ENCODE measurements at places on chromosomes 4 and X. TPM values are rescaled to one million over a fixed set of nuclear protein-coding genes. Genes with fewer than 3 reads are reported as not detected.

DNA sequence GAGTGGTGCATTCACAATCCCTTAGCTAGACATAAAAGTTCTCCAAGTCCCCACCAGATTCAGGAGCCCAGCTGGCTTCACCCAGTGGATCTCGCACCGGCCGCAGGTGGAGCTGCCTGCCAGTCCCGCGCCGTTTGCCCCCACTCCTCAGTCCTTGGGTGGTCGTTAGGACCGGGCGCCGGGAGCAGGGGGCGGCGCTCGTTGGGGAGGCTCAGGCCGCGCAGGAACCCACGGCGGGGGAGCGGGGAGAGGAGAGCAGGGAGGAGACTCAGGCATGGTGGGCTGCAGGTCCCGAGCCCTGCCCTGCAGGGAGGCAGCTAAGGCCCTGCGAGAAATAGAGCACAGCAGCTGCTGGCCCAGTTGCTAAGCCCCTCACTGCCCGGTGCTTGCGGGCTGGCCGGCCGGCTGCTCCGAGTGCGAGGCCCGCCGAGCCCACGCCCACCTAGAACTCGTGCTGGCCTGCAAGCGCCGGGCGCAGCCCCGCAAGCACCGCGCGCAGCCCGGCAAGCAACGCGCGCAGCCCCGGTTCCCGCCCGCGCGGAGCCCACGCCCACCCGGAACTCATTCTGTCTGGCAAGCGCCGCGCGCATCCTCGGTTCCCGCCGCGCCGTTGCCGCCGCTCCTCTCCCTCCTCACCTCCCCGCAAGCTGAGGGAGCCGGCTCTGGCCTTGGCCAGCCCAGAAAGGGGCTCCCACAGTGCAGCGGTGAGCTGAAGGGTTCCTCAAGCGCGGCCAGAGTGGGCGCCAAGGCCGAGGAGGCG is 153.5 kb downstream of the SLC7A11 start:
- DNase-seq = no peak

The SOX3 gene
- total RNA-seq = not detected

The CRMP1 gene
- total RNA-seq = 0.37 TPM

The RP2 gene
- total RNA-seq = 3.9 TPM

GRCh38 chr4:137966504-137966903 is 275.6 kb downstream of the SLC7A11 start:
- DNase-seq = no peak

- no peak for DNase-seq
These were observed 33.8 kb downstream of the PNMA5 start for GRCh38 chrX:152960115-152960514.

GRCh38 chr4:121738780-121739535 is 26.0 kb downstream of the SMIM43 start:
- no peak for DNase-seq

The ANOS1 gene
- total RNA-seq = 6.0 TPM

GRCh38 chr4:20761382-20761781 is 61.1 kb downstream of the PACRGL start:
- DNase-seq = no peak

DNA sequence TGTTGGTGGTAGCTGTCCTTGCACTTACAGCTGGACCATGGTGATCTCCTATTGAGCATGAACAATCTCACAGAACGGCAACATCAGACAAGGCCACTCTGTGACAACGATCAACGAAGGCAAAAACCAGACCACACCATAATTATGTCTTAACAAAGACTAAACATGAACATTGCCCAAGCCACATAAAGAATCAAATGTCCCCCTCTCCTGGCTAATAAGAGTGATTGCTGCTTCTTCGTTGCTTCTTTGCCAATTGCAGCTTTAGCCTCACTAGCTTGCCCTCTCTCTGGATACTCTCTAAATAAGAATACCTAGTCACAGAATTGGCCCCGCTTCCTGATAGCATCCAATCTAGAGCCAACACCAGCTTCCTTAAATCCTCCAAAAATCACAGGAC is 41.5 kb upstream of the PGRMC1 start:
- DNase-seq = no peak

- DNase-seq = no peak
These were observed 793 bp downstream of the ARSJ start for GRCh38 chr4:113978561-113979147.

GRCh38 chr4:138308356-138308755 is 66.2 kb upstream of the SLC7A11 start:
- no peak for DNase-seq

GRCh38 chrX:10989386-10989785 is 121.7 kb upstream of the HCCS start:
- no peak for DNase-seq

DNA sequence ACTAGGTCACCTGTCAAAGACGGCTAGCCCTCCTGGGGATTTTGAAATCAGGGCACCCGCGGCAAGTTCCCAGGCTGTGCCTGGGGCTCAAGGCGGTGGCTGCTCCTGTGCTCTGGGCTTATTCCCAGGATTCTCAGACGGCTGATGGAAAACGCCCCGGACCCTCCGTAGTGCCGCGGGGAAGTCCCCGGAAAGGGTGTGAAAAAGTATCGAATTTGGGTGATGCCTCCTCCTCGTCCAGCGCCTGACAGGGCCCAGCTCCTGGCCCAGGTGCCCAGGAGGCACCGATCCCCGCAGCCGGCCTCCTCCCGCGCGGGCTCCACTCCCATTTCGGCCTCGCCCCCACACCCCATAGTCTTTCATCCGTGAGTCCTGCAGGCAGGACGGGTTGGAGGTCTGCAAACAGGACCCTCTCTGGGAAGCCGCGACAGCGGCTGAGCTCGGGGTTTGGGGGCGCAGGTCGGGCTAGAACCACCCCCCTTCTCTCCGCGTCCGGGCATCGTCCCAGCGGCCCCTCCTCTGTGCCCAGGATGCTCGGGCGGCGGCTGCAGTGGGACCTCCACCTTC is 1.1 kb upstream of the NSG1 start:
- DNase-seq = no peak

- no peak for DNase-seq
These were observed 603.8 kb downstream of the IQCM start for GRCh38 chr4:149211876-149212275.

DNA sequence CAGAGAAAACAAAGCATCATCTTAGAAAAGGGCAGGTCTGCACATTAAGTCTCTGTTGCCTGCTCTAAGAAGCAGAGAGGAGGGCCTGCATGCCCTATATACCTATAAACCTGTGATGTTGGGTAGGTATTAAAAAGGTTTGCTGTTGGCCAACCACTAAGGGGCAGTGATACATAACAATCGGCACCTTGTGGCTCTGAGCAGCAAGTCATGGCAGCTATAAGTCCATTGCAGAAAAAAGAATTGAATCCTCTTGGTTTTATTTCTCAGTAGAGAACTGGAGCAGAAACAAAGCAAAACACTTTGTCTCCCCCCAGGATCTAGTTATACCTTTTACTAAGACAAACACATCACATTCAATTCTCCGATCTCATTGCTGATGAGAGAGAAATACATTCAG is 1364.4 kb downstream of the STIM2 start:
- DNase-seq = no peak

DNA sequence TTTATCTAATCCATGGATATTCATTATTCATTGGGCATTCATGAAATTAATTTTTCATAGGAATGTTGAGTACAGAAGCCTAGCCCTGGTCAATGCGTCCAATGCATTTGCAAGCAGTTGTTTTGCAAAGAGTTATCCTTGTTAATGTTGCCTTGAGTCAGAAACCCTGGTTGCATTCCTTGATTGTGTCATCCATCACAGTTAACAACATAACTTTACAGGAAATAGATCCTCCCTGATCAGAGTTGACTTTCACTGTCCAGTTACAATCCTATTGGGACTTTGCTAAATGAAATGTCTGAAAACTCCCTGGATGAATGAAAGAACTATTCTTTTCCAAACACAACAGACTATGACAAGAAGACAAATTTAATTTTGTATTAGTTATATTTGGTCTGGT is 924.3 kb upstream of the SLIT2 start:
- DNase-seq = no peak

GRCh38 chr4:176791591-176792325 is 964 bp downstream of the VEGFC start:
- no peak for DNase-seq

GRCh38 chr4:128347175-128347868 is 59.7 kb upstream of the PGRMC2 start:
- DNase-seq = no peak

- DNase-seq = no peak
These were observed 47.3 kb upstream of the C1GALT1C1 start for GRCh38 chrX:120677004-120677652.

DNA sequence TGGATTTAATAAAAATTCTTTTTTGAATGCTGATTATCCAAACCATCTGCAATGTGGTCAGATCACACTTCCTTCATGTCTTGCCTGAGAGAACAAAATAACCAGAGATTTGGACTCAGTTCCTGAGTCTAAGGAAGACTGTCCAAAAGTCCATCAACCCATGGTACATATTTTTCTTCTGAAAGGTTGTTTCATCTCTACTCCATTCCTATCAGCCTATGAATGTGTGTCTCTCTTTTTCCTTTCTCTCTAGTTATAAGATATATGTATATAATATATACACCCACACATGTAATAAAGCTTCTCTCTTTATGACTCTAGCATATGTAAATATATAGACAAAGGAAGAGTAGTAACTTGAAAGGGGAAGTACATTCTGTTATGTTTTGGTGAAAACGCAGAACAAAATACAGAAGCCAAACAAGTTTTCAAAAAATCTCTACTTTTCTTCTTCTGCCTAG is 226.9 kb downstream of the ARHGAP24 start:
- no peak for DNase-seq

The CACNA1F gene
- 0.08 TPM for total RNA-seq

DNA sequence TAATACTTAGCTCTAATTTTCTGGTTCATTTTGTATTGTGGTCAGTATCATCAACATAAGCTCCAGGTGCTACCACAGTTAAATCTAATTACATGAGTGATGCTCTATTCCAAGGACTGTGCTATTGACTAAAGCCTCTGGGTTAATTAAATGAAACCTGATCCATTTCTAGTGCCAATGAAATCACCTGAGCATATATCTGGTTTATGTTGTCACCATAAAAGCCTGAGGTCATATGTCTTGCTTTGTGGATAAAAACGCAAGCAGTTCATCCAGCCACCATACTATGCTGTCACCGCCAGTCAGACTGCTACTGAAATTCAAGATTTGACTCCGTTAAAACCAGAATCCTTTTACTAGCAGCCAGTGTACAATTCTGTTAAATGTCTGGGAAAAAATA is 64.2 kb upstream of the ZNF518B start:
- DNase-seq = no peak

DNA sequence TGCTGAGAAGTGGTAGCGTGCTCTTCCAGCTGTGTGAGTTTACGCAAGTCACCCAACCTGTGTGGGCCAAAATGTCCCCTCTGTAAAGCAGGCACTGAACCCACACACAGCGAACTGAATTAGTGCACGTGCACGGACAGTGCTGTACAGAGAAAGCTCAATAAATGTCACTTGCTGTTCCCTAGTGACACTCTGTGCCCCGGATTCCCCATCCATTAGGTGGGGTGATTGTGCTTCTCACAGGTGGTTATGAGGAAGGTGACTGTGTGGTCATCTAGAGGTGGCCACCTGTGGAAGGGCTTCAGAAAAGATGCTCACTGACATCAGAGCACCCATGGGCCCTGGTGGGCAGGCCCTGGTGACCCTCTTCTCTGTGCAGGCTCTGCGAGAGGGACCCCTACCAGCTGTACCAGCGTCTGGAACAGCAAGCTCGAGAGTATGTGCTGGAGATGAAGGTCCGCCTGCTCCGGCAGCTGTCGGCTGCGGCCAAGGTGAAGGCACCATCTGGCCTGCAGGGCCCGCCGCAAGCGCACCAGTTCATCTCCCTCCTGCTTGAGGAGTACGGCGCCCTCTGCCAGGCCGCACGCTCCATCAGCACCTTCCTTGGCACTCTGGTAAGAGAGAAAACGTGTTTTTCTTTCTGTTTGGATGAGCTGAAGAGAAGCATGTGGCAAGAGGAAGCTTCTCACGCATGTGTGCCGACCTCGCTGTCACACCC is 94.3 kb downstream of the FAM193A start:
- no peak for DNase-seq

The CHRDL1 gene
- 13.3 TPM for total RNA-seq

DNA sequence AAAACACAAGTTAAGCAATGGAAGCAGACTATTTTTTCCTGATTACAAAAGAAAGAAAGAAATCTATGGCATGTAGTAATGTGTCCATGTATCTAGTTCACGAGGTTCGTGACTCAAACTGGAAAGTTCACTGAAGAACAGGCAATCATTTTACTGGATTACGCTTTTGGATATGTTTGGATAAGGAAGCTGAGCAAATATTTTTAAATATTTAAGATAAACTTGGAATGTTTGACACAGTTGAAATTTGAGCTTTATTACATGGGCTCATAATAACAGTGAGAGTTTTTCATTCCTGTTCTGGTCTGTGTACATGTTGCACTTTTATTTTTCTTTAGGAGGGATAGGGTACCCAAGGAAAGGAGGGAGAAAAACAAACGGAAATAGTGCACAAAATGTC is 244.2 kb upstream of the GK2 start:
- DNase-seq = no peak
